ENCODE measurements at places on chromosomes 5 and 9.

- no peak for DNase-seq
- H3K4me1 ChIP-seq, result no peaks in the 10 kb centered on the region
- H3K4me3 ChIP-seq, result no peak overlapping the region
- H3K27me3 ChIP-seq, result peaks cover 1% of the 10 kb centered on the region
Observed at GRCh38 chr9:88998503-88998902, 7.2 kb downstream of the S1PR3 start.

- peak overlapping the region; percentile 18 for H3K4me3 ChIP-seq
- no peaks in the 10 kb centered on the region for H3K36me3 ChIP-seq
- peak overlapping the region; percentile 66 for H3K27ac ChIP-seq
- peak; percentile 63 for DNase-seq
Observed at GRCh38 chr5:1536322-1536845, 12.6 kb upstream of the LPCAT1 start.

- no peaks in the 10 kb centered on the region for H3K27me3 ChIP-seq
- H3K27ac ChIP-seq, result no peak overlapping the region
- no peak for DNase-seq
Observed at GRCh38 chr5:149936044-149936699, 8.4 kb downstream of the PDE6A start.

DNA sequence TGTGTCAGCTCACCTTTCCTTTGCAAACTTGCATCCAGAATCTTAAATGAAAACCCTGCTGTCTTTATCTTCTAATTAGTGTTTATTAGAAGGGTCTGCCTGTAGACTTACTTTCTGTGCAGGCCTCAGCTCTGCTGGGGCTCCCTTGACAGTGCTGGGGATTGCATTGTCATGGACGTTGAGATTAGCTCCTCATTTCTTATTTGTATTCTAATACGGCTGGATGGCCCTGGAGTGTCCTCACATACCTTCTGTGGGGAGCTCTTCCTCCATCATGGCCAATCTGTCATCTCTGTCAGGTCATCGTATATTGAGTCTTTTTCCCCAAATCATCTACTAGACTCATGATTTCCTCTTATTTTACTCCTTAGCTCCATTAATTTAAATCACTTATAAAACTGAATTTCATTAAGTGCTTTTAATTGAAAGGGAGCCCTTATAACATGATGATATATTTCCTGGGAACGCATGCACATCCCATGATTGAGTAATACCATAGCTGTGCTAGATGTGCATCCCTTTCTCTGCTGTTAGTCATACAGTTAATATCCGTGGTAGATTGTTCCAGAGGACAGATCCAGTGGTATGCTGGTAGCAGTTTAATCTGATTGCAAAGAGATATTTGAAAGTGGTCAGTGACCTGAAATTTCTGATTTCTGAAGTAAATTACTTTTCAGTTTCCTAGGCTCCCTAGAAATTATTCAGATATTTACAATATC is 61.6 kb downstream of the ICE1 start:
- no peaks in the 10 kb centered on the region for H3K4me1 ChIP-seq
- no peak for DNase-seq
- no peaks in the 10 kb centered on the region for H3K27me3 ChIP-seq
- H3K27ac ChIP-seq, result no peak overlapping the region
- H3K36me3 ChIP-seq, result peaks cover 11% of the 10 kb centered on the region
- no peak overlapping the region for H3K4me3 ChIP-seq

DNA sequence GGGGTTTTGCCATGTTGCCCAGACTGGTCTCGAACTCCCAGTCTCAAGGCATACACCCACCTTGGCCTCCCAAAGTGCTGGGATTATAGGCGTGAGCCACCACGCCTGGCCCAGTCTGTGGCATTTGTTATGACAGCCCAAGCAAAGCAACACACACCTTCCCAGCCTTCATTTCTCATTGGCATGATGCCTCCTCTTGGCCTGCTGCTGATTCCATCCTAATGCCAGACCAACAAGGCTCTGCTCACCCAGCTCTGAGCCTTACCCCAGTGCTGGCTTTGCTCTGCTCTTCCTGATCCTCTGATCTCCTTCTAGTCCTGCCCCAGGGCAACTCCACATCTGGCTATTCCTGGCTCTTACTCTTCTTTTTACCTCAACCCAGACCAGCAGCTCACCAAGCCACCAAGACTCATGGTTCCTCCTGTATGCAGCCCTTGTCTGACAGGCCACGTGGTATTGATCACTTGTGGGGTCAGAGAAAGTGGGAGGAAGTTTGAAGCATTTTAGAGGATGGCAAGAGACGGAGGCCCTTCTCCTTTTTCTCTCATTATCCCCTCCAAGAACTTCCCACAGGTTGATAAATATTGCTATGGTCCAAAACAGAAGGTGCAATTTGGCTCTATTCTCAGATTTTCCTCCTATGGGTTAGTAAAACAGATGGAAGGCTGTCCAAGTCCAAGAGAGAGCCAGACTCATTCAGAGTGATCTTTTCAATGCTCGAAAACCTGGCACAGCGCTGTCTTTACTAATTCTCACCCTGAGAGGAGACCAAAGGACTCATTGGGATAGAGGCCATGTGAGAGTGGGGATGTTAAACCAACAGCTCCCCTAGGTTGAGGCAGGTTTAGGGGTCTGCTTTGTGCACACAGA is 958 bp downstream of the CD180 start:
- H3K27me3 ChIP-seq, result no peaks in the 10 kb centered on the region
- no peak overlapping the region for H3K4me3 ChIP-seq
- H3K4me1 ChIP-seq, result peaks cover 2% of the 10 kb centered on the region
- H3K36me3 ChIP-seq, result no peaks in the 10 kb centered on the region
- no peak for DNase-seq

- DNase-seq, result no peak
- no peak overlapping the region for H3K27ac ChIP-seq
- H3K27me3 ChIP-seq, result no peaks in the 10 kb centered on the region
- H3K4me1 ChIP-seq, result no peaks in the 10 kb centered on the region
- H3K4me3 ChIP-seq, result no peak overlapping the region
Observed at GRCh38 chr9:111120526-111120925, 82.3 kb upstream of the LPAR1 start.

DNA sequence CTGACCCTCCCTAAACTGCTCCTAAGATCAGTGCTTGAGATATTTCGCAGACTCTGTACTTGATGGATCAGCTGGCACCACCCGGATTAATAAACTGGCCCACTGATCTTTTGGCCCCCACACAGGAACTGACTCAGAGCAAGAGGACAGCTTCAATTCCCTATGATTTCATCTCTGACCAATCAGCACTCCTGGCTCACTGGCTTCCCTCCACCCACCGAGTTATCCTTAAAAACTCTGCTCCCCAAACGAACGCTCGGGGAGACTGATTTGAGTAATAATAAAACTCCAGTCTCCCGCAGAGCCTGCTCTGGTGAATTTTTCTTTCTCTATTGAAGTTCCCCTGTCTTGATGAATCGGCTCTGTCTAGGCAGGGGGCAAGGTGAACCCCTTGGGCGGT is 36.5 kb upstream of the CD180 start:
- no peaks in the 10 kb centered on the region for H3K36me3 ChIP-seq
- no peak overlapping the region for H3K27ac ChIP-seq
- no peak for DNase-seq
- H3K4me1 ChIP-seq, result no peaks in the 10 kb centered on the region
- H3K27me3 ChIP-seq, result no peaks in the 10 kb centered on the region

GRCh38 chr9:98575379-98576346 is 133.1 kb downstream of the GABBR2 start:
- H3K27ac ChIP-seq, result no peak overlapping the region
- H3K27me3 ChIP-seq, result no peaks in the 10 kb centered on the region
- H3K36me3 ChIP-seq, result no peaks in the 10 kb centered on the region

DNA sequence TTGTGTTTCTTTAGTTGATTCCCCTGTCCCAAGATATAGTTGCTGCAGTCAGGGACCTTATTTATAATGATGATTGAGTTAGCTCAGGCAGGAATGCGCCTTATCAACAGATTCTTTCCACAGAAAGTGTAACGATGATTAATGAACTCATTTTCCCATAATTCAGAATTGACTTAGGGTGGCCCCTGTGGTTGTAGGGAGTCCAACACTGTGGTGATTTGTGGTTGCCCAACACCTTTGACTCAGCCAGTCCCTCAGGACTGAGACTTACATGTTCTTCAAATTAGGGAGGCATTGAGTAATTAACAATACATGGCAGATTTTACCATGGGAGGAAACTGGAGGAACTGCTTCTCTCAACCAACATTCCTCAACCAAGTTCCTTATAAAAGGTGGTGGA is 221.9 kb downstream of the GABRG2 start:
- no peaks in the 10 kb centered on the region for H3K36me3 ChIP-seq
- H3K27ac ChIP-seq, result no peak overlapping the region
- no peaks in the 10 kb centered on the region for H3K4me1 ChIP-seq
- H3K27me3 ChIP-seq, result no peaks in the 10 kb centered on the region
- DNase-seq, result no peak

GRCh38 chr5:54017580-54017979 is 292.8 kb downstream of the ARL15 start:
- no peak for DNase-seq
- no peak overlapping the region for H3K27ac ChIP-seq
- no peaks in the 10 kb centered on the region for H3K4me1 ChIP-seq
- no peaks in the 10 kb centered on the region for H3K27me3 ChIP-seq
- no peak overlapping the region for H3K4me3 ChIP-seq

DNA sequence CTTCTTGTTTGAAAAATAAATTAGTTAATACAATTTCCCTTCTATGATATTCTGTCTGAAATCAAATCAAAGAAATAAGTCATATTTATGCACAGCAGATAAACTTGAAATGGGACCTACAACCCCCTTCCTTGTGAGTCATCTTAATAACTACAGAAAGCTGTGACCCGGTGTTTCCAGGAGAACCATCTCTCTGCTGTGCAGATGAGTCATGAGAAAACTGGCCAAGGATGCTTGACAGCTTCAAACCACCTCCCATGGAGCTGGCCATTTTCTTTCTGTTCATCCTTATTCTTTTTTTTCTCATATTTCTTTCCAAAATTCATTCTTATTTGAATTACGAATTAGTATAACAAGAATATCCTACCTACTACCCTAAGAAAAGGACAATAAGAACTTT is 43.4 kb upstream of the NR4A3 start:
- no peak overlapping the region for H3K4me3 ChIP-seq
- H3K36me3 ChIP-seq, result no peaks in the 10 kb centered on the region
- no peak for DNase-seq
- H3K4me1 ChIP-seq, result no peaks in the 10 kb centered on the region
- no peak overlapping the region for H3K27ac ChIP-seq
- no peaks in the 10 kb centered on the region for H3K27me3 ChIP-seq

DNA sequence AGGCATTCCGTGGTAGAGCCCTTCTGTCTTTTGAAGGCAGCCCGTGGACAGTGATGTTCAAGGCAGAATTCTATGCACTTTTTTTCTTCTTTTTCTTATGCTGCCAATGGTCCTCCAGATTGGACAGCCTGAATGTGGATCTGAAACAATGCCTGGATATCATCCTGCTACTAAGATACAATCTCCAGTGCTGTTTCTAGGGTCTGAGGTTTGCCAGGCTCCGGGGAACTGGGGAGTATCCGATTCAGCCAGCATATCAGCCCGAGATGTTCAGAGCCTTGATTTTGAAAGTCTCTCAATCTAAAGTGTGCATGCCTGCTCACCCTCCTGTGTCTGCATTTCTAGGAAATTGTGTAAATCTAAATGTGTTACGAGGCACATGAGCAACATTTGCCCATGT is 103.8 kb upstream of the WWC1 start:
- H3K4me1 ChIP-seq, result no peaks in the 10 kb centered on the region
- H3K27me3 ChIP-seq, result no peaks in the 10 kb centered on the region
- H3K4me3 ChIP-seq, result no peak overlapping the region
- no peak for DNase-seq

Data from effector memory CD4-positive, alpha-beta T cell (primary cell).